ENCODE measurements at places on chromosomes 3 and 15. TPM values are rescaled to one million over a fixed set of nuclear protein-coding genes. Genes with fewer than 3 reads are reported as not detected.
A peak's percentile ranks its signal among the peaks of the same experiment; 100 is the strongest.

DNA sequence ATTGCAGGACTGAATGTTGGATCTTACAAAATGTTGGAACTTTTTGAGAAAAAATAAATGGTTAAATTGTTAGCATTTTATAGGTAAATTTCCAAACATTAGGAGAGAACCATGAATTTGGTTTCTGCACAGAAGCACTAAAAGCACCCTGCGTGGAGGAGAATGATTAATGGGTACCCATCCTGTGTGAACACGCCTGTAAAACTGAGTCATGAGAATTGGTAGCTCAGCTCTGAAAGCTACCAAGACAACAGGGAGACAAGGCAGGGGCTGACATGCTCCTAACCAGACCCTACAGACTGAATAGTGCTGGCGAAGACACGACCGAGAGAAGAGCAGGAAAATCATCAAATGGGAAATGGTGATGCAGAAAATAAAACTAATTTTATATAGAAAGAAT, 32.4 kb upstream of the MTMR10 start:
- H3K4me1 ChIP-seq, result no peaks in the 10 kb centered on the region

DNA sequence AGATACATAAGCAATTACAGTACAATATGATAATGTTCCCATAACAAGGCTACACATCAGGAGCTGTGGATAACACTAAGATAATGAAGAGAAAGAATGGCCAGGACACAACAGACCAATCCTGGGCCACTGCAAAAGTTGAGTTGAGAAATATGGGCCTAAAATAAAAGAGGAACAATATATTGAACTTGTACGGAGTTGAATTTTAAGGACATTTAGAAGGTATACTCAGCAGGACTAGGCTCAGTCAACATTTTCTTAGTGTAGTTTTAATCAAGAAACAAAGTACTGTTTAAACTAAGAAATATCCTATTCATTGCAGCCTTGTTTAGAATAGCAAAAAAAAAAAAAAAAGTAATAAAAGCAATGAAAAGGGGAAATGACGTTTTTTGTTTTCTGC, 24.3 kb downstream of the HERC1 start:
- H3K4me3 ChIP-seq, result no peak overlapping the region
- H3K27me3 ChIP-seq, result no peaks in the 10 kb centered on the region
- H3K27ac ChIP-seq, result no peak overlapping the region
- no peak for DNase-seq

GRCh38 chr3:184642631-184643285, 69.1 kb downstream of the MAGEF1 start:
- peaks cover 7% of the 10 kb centered on the region for H3K4me1 ChIP-seq
- no peak overlapping the region for H3K4me3 ChIP-seq
- H3K27ac ChIP-seq, result no peak overlapping the region
- no peaks in the 10 kb centered on the region for H3K27me3 ChIP-seq
- DNase-seq, result no peak

GRCh38 chr15:77525400-77525811, 104.7 kb downstream of the HMG20A start:
- no peaks in the 10 kb centered on the region for H3K27me3 ChIP-seq
- H3K36me3 ChIP-seq, result no peaks in the 10 kb centered on the region
- no peak overlapping the region for H3K27ac ChIP-seq
- no peak overlapping the region for H3K4me3 ChIP-seq

DNA sequence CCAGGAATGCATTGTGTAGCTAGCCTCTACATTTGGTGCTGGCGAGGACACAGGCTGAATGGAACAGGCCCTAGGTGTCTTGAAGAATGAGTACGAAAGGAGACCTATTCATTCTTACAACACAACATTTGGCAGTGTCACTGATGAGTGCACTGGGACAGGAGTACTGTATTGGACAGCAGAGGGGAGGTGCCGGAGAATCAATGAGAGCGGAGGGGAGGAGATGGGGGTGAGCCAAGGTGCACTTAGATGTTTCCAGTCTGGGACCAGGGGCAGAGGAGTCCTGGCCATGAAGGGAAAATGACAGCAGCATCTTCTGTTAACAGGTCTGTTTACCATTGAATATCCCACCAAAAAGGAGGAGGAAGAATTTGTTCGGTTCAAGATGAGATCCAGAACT, 53.2 kb downstream of the C3orf20 start:
- H3K4me3 ChIP-seq, result no peak overlapping the region
- H3K4me1 ChIP-seq, result no peaks in the 10 kb centered on the region
- H3K27ac ChIP-seq, result no peak overlapping the region
- no peaks in the 10 kb centered on the region for H3K27me3 ChIP-seq
- no peak for DNase-seq

GRCh38 chr3:148147903-148148302, 549.8 kb upstream of the AGTR1 start:
- no peak overlapping the region for H3K4me3 ChIP-seq
- H3K27ac ChIP-seq, result no peak overlapping the region
- H3K36me3 ChIP-seq, result no peaks in the 10 kb centered on the region
- H3K27me3 ChIP-seq, result no peaks in the 10 kb centered on the region

- peak overlapping the region; percentile 60 for H3K27ac ChIP-seq
- no peak for DNase-seq
- peaks cover 42% of the 10 kb centered on the region for H3K4me1 ChIP-seq
- no peaks in the 10 kb centered on the region for H3K27me3 ChIP-seq
- no peak overlapping the region for H3K4me3 ChIP-seq
Measured at GRCh38 chr15:28954466-28955159, 68.8 kb downstream of the APBA2 start.

GRCh38 chr15:36596915-36597314, 17.5 kb downstream of the CDIN1 start:
- no peak overlapping the region for H3K4me3 ChIP-seq
- DNase-seq, result no peak
- no peak overlapping the region for H3K27ac ChIP-seq
- H3K27me3 ChIP-seq, result no peaks in the 10 kb centered on the region

GRCh38 chr15:43346305-43346704, 15.9 kb upstream of the LCMT2 start:
- H3K4me3 ChIP-seq, result no peak overlapping the region
- no peaks in the 10 kb centered on the region for H3K27me3 ChIP-seq
- no peak overlapping the region for H3K27ac ChIP-seq
- DNase-seq, result no peak
- H3K4me1 ChIP-seq, result no peaks in the 10 kb centered on the region
- H3K36me3 ChIP-seq, result no peaks in the 10 kb centered on the region

Gene TBC1D23
- 21.0 TPM for total RNA-seq

Gene MUC13
- not detected for total RNA-seq

Gene FAIM
- 8.5 TPM for total RNA-seq

Gene TM4SF1
- total RNA-seq, result 0.27 TPM
